ENCODE measurements at places on chromosomes 6 and 20. TPM values are rescaled to one million over a fixed set of nuclear protein-coding genes. Genes with fewer than 3 reads are reported as not detected.

DNA sequence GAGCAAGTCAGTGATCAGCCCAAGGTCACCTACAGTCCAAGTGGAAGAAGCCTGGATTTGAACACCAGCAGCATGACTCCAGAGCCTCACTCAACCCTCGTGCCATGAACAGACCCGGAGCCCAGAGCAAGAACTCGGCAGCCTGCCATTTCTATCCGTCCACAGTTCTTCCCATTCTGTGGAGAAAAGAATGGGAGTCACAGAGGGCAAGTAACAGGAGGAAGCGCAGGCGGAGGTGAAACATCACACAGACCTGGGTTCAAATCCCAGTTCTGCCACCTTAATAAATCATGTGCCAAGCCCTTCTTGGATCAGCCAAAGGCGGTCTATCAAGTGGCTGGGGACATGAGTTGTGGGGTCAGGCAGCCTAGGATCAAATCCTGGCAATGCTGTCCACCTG lies 4.3 kb downstream of the PREX1 start:
- no peak for DNase-seq

- DNase-seq = no peak
Measured at GRCh38 chr6:13560651-13561044, 13.8 kb upstream of the SIRT5 start.

- DNase-seq = no peak
Measured at GRCh38 chr6:122098201-122098678, 301.2 kb upstream of the HSF2 start.

- DNase-seq = peak; percentile 34
Measured at GRCh38 chr6:21935561-21936028, 342.0 kb downstream of the SOX4 start.

GRCh38 chr6:111992851-111993250 lies 61.1 kb upstream of the CCN6 start:
- DNase-seq = no peak

GRCh38 chr20:37839432-37839827 lies 63.5 kb upstream of the VSTM2L start:
- no peak for DNase-seq

DNA sequence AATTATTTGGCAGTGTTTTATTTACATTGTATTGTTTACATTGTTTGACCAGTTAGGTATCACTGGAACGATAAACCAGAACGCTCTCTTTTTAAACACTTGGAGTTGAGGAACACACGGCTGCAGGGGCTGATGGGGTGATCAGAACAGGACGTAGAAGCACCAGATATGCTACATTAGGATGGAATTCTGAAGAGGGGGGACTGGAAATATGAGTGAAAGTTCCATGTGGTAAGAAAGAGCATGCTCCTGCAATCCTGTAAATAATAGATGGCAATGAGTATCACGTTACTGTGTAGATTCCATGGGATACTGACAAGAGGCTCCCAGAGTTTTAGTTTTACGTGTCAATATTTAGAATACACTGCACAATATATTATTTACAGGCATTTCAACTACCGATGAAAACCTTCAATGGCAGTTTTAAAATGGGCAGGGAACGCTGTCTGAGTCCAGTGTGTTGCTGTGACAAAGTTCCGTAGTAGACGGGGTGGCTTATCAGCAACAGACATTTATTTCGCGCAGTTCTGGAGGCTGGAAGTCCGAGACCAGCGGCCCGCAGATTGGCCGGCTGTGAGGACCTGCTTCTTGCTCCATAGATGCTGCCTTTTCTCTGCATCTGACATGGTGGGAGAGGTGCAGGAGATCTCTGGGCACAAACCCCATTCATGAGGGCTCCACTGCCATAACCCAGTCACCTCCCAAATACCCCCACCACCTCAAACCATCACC lies 43.1 kb downstream of the SYNJ2 start:
- no peak for DNase-seq

DNA sequence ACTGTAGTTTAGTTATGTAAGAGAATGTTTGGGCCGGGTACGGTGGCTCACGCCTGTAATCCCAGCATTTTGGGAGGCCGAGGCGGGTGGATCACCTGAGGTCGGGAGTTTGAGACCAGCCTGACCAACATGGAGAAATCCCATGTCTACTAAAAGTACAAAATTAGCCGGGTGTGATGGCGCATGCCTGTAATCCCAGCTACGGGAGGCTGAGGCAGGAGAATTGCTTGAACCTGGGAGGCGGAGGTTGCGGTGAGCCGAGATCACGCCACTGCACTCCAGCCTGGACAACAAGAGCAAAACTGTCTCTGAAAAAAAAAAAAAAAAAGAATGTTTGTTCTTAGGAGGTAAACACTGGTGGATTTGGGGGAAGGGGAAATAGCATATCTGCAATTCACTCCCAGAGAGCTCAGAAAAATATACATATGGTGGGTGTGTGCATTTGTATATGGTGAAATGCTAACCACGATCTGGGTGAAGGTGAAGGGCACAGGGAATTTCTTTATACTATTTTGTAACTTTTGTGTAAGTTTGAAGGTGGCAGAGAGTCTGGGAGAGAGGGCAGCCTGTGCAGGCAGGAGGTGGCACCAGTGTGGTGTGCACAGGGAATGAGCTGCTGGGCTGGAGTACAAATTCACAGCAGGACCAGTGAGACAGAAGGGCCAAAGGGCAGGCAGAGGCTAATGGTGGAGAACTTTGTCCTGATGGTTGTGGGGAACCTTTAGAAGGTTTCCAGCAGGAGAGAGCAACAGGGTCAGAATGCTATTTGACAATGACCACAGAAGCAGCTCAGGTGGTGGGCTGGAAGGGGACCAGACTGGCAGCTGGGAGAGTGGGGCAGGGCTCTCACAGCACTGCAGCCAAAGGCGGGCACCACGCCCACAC lies 42.4 kb downstream of the SSR1 start:
- DNase-seq = no peak

GRCh38 chr6:111834356-111834755 lies 38.9 kb downstream of the FYN start:
- no peak for DNase-seq

DNA sequence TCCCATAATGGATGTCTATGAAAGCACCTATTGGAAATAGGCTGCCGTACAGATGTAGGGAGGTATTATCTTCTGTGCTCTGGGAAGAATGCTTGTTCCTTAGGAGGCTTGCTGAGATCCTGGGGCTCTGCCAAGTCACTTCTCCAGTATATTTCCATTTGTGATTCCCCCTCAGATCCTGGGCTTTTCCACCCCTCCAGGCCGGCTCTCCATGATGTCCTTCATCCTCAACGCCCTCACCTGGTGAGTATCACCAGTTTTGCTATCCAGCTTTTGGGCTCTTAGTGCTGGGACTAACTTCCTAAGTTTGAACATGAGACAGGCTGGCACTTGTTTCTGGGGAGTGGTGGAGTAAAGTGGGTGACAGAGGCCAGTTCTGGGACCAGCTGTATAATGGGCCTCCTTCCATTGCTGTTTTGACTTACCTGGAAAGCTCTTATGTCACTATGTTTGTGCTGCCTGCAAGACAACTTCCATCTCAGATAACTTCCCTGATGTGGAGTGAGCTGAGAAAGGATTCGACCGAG lies 2.6 kb downstream of the SYS1 start:
- no peak for DNase-seq

GRCh38 chr20:23341073-23341472 lies 9.5 kb upstream of the NXT1 start:
- no peak for DNase-seq

DNA sequence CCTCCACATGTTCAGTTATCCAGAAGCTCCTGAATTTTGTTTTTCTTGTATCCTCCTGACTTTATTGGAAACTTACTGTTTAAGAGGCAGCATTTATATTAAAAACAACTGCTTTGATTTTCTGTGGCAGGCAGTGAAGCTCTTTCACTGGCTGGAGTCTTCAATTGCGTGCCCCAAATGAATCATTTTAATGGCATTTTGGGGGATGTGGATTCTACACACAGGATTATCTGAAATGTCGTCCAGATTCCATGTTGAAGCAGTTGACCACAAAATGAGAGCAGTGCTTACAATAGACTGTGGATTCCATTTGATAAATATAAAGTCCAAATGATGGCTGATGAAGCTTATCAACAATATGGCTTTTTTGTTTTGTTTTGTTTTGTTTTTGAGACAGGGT lies 41.0 kb upstream of the HIVEP1 start:
- no peak for DNase-seq

DNA sequence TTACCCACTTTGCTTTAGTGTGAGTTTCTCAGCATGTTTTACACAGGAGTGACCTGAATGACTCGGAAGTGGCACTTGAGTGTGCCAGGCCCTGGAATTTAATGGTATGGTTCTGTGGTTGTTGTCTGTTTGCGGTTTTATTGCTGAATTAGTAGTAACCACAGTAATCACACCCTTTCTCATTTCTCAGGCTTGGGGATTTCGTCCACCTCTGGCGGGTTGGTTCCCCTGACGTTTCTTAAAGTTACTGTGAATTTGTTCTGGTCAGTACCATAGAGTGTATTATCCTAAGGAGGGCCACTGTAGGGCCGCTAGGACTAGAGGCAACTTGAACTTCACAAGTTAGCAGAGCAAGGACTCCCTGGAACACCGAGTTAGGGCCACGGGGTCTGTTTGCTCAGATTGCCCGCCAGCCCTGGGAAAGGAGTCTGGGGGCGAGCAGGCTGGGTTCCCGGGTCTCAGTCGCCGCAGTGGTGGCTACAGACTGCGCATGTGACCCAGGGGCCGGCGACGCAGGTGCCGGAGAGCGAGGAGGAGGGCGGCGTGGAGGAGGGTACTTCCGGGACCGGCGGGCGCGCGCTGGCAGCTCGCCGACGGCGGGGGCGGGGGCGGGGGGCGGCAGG lies 546 bp upstream of the KLHL32 start:
- no peak for DNase-seq

GRCh38 chr6:26347699-26348098 lies 17.3 kb upstream of the BTN3A2 start:
- no peak for DNase-seq

- DNase-seq = no peak
Measured at GRCh38 chr6:104541411-104541810, 318.3 kb downstream of the HACE1 start.

The PGC gene
- not detected for total RNA-seq

The LINC00237 gene
- not detected for total RNA-seq

The SLC23A2 gene
- total RNA-seq = 20.4 TPM

The NUP43 gene
- total RNA-seq = 27.6 TPM

Measured in glutamatergic neuron (in vitro differentiated cells).